ENCODE measurements at places on chromosomes 1 and 21.

DNA sequence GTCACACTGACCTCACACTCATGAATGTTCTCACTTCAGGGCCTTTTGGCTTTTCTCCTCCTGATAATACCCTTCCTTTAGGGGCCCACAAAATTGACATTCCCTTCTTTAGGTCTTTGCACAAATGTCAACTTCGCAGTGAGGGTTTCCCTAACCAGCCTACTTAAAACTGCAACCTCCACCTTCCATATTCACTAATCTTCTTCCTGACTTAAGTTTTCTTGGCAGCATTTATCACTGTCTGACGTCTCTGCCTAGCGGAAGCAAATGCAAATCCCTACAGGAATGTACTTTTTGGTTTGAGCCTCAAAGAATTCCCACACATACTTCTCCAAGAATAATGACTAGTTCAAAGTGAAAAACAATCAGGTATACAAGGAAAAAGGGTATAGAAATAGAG lies 32.8 kb downstream of the INTS7 start:
- no peak for DNase-seq

GRCh38 chr1:79100385-79100784 lies 93.9 kb upstream of the ADGRL4 start:
- no peak for DNase-seq

- no peak for DNase-seq
Observed at GRCh38 chr1:233182587-233182986, 112.9 kb downstream of the PCNX2 start.

DNA sequence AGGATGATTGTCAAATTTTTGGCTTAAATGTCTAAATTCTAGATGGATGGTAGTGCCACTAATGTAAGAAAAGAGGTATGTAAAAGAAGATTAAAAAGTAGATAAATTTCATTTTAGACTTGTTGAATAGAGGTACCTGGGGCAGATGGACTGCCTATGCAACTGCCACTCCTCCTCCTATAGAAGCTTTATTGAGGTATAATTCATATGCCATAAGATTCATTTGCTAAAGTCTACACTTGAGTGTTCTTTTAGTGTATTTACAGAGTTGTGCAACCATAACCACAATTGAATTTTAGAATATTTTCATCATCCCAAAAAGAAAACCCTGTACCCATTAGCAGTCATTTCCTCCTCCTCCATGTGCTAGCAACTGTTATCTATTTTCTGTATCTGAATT lies 70.6 kb downstream of the FNBP1L start:
- DNase-seq = no peak

GRCh38 chr1:49597436-49597835 lies 426.3 kb downstream of the AGBL4 start:
- no peak for DNase-seq

DNA sequence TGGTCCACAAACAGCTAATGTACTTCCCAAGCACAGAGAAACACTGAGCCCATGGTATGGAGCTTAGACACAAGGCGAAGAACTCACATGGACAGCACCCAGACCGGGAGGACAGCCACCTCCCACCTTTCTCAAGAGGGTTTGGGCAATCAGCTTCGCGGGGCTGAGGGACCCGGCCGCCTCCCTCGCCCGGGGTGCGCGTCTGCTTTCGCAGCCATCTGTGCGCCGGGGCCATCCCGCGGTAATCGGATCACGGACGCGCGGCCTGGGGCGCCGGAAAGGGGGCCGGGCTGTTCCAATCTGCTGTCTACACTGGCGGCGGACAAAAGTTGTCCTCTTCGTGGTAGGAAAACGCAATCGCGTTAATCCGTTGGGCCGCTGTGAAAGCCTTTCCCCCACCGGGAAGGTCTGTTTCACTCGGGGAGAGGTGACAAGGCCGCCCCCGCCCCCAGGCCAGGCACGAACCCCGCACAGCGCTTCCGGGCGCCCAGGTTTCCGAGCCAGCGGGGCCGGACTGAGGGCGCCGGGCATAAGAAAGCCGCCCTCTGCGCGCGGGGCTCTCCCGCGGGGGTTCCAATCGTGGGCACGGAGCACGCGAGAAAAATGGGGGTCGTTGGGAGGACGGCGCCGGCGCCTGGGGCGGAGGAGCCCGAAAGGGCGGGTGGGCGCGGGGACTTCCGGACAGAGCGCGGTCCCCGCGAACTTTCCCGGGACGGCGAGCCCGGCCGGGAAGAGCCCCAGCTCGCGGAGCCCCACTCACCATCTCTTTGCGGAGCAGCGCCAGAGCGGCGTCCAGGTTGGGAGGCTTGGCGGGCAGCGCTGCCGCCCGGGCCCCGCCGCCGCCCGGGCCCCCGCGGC lies 664 bp downstream of the FAM89A start:
- DNase-seq = no peak

DNA sequence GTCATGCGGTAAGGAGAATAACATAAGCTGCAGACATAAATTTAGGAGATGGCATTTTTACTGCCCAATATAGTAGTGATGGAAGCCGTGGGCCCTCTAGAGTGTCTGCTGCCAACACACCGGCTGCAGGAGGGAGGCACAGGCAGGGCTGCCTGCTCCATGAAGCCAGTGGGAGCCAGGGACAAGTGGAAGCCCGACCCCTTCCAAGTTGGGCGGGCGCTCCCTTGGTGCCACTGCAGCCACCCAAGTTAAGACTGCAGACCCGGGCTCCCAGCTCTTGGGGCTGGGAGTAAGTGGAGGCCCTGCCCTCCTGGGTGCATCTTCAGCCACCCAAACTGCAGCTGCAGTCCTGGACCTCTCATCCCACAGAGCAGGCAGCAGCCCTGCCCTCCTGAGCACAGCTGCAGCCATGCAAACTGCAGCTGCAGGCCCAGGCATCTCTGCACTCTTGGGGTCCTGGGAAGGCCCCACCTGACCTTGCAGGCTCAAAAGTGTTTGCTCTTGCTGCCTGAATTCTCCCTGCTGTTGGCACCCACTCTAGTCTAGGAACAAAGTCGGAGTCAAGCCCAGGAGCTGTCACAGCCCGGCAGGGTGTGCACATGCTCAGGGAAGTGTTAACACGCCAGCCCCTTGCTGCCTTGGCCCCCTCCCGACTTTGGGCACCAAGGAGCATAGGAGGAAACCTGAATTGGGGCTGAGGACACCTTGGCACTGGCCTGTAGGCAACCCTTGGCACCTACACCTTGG lies 437.2 kb upstream of the PRMT6 start:
- no peak for DNase-seq

- no peak for DNase-seq
Observed at GRCh38 chr21:33668180-33668579, 25.9 kb downstream of the ITSN1 start.

DNA sequence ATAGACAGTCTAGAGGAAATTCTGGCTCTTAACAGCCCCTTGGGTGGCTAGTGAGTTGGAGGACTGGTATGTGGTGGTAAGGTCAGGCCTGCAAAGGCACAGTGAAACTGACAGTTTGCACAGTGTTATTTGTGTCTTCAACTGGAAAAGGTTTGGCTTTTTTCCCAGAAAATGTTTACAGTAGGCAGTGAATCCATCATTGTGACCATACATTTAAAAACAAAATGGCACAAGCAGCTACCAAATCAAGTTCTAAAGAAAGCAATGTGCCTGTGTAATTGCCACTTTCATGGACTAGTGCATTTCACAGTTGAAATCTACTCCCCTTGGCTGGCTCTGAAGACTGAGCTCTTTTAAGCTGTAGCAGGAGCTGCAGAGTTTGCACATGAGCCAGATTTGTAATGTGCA lies 24.8 kb downstream of the ATPAF1 start:
- no peak for DNase-seq

- no peak for DNase-seq
Observed at GRCh38 chr1:109027841-109028240, 14.1 kb downstream of the WDR47 start.

- DNase-seq = no peak
Observed at GRCh38 chr1:16168622-16169360, 12.9 kb upstream of the EPHA2 start.

DNA sequence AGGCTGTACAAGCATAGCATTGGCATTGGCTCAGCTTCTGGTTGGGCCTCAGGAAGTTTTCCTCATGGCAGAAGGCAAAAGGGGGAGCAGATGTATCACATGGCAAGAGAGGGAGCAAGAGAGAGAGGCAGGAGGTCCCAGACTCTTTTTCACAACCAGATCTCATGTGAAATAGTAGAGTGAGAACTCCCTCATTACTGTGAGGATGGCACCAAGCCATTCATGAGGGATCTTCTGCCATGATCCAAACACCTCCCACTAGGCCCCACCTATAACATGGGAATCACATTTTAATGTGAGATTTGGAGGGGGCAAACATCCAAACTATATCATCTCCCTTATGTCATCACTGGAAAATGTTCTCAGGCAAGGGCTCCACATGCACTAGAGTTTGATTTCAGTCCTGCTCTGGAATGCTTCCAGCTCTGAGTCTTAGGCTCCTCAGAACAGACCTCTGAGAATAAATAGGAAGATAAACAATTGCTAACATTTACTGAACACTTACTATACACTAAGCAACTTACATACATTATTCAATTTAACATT lies 39.4 kb upstream of the VTCN1 start:
- no peak for DNase-seq

DNA sequence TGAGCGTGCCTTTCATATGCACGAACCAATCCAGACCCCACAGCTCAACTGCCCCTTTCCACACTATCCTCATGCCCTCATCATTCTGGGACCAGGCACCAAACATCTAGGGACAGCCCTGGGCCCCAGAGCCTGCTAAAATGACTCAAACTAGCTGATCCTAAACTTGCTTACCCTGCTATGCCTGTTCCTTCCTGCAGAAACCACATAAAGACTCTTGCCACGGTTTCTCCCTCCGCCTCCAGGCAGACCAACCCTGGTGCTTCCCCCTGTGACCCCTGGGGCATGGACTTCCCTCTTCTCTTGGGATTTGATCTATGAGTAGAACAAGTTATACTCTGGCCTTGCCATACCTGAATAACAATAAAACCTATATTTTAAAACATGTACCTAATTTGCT lies 138.0 kb upstream of the CD34 start:
- DNase-seq = no peak

- no peak for DNase-seq
Observed at GRCh38 chr1:21620496-21620895, 48.7 kb downstream of the RAP1GAP start.

DNA sequence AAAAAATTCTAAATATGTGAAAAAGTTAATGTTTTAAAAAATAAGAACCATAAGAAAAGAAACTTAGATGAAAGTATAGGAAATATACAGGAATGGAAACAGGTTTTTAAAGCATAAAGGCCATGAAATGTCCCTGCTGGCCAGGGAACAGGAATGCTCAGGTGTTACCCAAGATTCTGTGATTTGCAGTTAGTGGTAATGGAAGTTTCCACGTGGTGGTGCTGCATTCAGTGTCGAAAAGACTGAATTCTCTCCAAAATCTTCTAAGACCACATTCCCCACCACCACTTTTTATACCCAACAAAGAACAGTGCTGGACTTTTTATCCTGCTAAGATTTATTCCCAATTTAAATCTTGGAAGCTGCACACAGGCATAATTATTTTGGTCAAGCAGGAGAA lies 126.2 kb downstream of the PRRX1 start:
- DNase-seq = no peak

GRCh38 chr1:91609551-91609950 lies 108.9 kb downstream of the CDC7 start:
- no peak for DNase-seq

DNA sequence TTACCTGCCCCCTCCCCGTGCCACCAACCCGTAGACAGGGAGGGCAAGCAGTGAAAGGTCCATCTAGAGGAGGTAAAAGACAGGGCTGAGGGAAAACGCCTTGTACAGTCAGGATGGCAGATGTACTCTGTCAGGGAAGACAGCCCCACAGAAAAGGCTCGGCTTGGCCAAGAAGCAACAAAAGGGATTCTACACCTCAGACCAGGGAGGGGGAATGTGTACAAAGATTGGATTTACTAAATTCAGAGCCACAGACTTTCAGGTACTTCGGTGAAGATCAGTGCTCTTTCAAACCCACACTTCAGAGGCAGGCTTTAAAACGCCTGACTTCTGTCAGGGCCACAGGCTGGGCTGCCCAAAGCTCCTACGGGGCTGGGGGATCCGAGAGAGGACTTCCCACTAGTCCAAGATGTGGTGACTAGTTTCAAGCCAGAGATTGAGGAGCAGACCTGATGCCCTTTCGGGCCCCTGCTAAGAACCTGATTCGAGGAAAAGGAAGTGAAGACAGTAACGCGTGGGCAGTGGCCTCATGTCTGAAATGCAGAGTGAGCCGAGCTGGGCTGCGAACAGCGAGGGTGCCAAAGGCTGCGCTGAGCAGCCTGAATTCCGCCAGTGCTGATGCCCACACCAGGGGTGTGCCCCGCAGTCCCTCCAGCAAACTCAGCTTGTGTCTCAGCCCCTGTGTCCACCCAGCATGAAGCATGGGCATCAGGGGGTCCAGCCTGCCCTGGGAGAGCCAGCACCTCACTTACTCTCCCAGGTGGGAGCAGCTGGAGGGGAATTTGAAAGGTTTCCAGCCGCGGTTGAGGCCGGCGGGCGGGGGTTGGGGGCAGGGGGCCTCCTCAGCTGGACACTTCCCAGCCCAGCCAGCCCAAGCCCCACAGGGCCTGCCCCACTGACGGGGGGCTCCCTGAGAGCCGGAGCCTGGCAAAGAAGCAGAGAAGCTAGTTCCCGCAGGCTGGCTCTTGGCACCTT lies 36.2 kb downstream of the KIAA1614 start:
- DNase-seq = no peak

GRCh38 chr1:177273141-177273540 lies 102.4 kb downstream of the BRINP2 start:
- no peak for DNase-seq

DNA sequence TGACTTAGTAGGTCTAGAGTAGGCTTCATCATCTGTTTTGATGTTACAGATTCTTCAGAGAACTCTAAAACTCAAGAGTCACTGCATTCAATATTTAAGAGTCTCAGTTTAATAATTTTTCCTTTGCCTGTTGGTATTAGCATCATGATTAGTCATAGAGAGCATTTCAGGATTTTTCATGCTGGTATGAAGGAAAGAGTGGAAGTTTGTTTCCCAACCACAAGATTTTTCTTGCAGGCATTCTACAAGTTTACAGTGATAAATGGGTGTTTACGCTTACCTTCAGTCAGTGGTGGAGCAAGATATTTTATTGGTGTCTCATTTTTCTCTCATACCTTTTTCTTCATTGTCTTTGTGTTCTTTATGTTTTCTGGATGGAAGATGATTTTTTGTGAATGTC lies 58.4 kb upstream of the MYOCOS start:
- DNase-seq = no peak

GRCh38 chr1:220176540-220176939 lies 82.6 kb downstream of the IARS2 start:
- DNase-seq = no peak

DNA sequence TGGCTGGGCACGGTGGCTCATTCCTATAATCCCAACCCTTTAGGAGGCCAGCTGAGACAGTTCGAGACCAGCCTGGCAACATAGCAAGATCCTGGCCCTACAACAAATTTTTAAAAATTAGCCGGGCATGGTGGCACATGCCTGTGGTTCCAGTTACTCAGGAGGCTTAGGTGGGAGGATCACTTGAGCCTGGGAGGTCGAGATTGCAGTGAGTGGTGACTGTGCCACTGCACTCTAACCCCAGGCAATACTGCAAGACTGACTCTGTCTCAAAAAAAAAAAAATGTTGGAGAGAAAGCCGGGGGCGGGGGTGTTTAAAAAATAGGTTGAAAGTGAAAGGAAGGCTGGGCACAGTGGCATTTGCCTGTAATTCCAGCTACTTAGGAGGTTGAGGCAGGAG lies 16.5 kb downstream of the CLDN19 start:
- DNase-seq = no peak

GRCh38 chr21:25571726-25572121 lies 35.6 kb downstream of the MRPL39 start:
- DNase-seq = no peak
